ENCODE measurements at places on chromosomes 6 and 20.

DNA sequence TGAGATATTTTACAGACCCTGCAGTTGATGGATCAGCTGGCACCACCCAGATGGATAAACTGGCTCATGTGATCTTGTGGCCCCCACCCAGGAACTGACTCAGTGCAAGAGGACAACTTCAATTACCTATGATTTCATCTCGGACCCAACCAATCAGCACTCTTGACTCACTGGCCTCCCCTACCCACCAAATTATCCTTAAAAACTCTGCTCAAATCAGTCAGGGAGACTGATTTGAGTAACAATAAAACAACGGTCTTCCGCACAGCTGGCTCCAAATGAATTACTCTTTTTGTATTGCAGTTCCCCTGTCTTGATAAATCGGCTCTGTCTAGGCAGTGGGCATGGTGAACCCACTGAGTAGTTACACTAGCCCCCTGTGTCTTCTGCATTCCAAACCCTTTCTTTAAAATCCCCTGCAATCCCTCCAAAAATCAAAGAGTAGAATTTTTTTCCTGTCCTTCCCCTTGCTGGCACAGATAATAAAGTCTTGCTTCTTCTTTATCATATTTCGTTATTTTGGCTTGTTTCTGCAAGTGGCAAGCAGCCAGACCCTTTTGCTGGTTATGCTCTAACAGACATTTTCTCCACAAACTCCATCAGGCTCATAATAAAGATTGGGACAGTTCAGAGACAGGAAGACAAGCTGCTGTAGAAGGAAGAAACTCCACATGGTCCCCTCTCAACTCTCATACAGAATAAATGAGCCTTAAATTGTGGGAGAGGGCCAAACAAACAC is 48.3 kb downstream of the OR2B6 start:
- DNase-seq: no peak

DNA sequence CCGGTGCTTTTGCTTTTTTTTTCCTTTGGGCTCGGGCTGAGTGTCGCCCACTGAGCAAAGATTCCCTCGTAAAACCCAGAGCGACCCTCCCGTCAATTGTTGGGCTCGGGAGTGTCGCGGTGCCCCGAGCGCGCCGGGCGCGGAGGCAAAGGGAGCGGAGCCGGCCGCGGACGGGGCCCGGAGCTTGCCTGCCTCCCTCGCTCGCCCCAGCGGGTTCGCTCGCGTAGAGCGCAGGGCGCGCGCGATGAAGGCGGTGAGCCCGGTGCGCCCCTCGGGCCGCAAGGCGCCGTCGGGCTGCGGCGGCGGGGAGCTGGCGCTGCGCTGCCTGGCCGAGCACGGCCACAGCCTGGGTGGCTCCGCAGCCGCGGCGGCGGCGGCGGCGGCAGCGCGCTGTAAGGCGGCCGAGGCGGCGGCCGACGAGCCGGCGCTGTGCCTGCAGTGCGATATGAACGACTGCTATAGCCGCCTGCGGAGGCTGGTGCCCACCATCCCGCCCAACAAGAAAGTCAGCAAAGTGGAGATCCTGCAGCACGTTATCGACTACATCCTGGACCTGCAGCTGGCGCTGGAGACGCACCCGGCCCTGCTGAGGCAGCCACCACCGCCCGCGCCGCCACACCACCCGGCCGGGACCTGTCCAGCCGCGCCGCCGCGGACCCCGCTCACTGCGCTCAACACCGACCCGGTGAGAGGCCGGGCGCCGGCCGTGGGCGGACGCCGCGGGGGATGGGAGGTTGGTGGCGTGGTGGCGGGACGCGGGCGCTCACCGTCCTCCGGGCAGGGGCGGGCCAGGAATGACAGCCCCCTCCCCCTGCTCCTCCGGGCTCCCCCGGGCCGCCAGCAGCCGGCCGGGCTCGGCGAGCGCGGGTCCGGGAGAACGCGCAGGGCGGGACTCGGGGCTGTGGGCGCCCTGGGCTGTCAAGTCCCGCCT is 606 bp downstream of the ID4 start:
- no peak for DNase-seq

DNA sequence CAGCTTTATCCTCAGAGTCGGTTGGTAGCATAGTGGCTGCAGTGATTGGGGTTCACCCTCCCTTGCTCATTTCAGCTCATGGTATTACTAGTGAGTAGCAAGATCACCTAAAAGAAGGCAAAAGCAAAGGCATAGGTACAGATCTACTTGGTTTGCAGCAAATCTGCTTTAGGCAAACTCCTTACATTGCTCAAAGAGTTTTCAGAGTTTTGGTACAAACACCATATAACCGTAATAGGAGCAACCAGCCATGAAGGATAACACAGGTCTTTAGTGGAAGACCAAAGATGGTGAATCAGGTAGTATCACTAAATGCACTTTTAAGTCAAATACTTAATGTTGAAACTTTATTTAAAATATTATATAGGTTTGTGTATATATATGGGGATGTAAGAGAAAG is 172.9 kb downstream of the ARID1B start:
- DNase-seq: no peak

DNA sequence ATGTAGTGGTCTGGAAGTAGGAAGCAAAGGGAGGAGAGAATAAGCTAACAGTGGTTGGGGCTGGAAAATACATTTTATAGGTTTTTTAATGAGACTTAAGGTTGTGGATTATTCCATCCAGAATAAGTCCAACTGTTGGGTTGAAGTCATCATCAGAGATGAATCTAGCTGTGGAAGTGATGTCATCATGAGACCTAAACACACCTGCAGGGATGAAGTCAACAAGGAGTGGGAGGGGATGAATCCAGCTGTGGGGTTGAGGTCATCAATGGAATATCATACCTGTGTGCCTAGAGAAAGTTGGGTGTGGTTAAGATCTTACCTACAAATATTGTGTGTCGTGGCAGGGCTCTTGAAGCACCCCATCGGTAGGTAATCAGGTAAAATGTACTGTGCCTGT is 730.7 kb downstream of the RFPL4B start:
- DNase-seq: no peak

DNA sequence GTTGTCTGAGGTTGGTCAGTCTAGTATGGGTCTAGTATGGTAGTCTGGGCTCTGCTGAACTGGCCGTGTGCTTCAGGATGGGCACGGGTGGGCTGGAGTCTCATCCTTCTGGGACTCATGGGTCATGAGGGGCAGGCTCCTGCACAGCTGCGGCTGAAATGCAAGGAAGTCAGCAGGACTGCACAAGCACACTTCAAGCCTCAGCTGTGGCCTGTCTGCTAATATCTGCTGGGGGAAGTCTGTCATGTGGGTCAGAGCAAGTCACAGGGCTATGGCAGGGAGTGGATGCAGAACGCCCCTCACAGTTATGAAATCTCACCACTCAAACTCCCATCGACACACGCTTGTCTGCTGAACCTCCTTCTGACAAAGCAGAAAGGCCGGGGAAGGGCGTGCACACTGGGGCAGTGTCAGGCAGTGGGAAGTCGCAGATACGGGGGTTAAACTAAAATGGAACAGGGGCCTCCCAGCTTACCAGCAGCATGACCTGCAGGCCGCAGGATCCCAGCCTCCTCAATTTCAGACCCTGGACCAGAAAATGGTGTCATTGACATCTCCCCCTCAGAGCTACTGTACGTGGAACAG is 229.5 kb downstream of the SMOC2 start:
- DNase-seq: no peak
